Mesenchymal stem cell (in vitro differentiated cells and primary cell): ENCODE measurements at places on chromosomes 11 and 22.

GRCh38 chr11:613369-613968 lies 2.3 kb downstream of the IRF7 start:
- peak; percentile 50 for DNase-seq

- no peak for DNase-seq
Measured at GRCh38 chr11:80822308-80822707, 1381.5 kb upstream of the TENM4 start.

DNA sequence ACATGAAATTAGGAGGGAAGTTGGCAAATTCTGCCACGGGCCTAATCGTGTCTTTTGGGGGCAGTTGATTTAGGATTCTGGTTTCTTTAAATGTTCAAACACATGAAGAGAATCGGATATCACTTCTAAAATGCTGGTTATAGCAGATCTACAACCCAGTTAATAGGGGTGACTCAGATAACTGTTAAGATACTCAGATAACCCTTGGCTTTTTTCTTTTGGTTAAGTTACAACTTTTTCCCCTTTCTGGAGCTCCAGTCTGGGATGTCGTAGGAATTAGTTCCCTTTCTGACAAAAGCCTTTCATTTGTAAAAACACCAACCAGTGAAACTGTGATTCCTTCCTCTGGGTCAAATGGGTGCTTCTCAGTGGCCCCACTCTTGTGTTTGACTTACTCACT lies 976 bp downstream of the DEPDC7 start:
- no peak for DNase-seq

GRCh38 chr11:111574373-111575225 lies 27.6 kb upstream of the SIK2 start:
- DNase-seq: peak; percentile 18

GRCh38 chr22:27725661-27726060 lies 75.9 kb downstream of the MN1 start:
- no peak for DNase-seq

DNA sequence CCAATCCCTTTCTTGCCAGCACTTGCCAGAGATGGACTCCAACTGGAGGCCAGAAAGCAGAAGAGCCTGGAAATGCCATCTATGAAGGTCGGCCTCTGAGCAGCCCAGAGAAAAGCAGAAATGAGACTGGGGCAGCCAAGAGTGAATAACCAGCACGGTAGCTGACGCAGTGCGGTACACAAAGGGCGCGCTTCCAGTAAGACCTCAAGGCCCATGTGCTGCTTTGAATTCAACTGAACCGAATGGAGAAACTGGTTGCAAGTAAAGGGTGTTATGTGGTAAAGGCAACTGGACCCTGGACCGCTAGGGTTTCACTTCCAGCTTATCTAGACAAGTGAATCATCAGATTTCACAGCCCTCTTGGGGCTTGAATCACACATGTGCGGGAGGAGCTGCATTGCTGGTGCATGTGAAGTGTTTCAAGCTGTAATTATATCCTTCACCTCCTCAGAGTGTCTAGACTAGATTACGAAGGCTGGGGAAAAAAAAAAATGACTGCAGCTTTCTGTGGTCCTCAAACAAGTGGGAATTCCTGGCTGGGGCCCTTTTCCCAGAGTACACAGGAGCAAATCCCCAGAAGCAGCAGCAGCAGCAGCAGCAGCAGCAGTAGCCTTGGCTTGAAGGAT lies 128.9 kb downstream of the CCDC34 start:
- peak; percentile 85 for DNase-seq

DNA sequence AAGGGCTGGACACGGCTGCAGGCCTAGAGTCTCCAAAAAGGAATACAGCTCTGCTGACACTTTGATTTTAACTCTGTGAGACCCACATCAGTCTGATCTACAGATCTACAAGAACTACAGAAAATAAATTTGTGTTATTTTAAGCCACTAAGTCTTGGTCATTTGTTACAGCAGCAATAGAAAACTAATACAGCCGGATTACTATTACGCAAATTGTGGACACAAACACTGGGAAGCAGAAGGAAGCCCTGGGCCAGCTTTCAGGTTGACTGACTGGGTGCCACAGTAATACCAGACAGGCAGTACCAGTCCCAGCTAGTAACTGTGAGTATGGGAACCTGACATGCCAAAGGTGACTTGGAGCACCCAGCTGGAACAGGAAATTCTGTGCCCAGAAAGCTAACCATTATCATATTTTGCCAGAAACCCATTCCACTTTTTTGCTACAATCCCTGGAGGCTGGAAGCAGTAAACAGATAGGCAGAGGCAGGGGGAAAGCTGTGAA lies 13.4 kb downstream of the SLC25A17 start:
- DNase-seq: no peak

DNA sequence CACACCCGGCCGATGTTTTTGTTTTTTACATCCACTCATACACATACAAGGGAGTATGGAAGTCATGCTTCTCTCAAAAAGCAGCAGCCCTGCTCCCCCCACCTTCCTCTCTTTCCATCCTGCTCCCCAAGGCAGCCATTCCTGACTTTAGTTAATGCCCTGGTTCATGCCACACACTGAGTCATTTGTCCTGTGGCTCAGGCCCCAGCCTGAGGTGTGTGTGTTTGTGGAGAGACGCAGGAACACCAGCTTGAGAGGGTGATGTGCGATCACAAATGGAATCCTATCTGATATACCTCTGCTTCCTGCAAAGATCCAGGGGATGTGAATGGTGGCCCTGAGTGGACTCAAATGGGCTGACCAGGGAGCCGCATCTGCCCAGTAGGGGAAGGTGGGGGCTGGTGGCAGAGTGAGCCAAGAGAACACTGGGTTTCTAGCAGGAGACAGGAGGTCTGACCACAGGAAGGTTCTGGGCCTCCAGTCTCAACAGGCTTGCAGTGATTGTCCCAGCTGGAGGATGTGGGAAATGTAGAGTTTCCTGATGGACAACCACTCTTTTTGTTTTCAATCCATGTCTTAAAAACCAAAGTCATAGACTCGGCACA lies 86.7 kb downstream of the OSBP2 start:
- DNase-seq: no peak

DNA sequence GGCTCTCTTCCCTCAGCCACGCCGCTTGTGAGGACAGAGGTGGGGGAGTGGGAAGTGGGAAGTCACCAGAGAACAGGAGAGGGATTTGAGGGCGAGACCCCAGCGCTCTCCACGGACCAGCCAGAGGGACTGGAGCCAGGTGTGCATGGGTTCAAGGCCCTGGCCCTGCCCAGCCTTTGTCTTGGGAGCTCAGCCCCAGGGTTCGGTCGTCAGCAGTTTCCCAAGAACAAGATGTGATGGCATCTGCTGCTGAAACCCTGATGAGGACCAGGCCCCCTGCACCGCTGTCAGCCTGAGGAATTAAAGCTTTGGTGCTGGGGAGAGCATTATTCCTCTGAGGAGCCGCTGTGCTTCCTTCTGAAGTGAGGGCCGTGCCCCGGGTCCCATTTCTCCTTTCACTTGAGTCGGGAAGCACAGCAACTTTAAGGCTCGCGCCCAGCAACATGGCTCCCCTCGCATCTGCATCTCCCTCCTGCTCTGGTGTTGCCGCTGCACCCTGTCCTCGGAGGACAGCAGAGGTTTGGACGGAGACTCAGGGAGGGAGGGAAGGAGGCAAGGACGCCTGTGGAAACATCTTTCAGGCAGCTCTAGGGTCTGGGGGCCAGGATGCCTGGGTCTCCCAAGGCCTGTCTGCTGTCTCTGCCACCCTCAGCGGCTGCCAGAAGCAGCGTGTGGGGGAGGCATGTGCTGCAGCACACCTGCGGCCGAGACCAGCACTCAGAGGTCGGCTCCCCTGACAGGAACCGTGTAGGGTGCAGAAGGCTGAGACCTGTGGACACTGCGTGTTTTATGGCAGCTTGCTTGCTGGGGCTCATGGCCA lies 3.8 kb downstream of the IFITM5 start:
- no peak for DNase-seq

GRCh38 chr11:86443415-86443814 lies 68.7 kb downstream of the CCDC81 start:
- no peak for DNase-seq

DNA sequence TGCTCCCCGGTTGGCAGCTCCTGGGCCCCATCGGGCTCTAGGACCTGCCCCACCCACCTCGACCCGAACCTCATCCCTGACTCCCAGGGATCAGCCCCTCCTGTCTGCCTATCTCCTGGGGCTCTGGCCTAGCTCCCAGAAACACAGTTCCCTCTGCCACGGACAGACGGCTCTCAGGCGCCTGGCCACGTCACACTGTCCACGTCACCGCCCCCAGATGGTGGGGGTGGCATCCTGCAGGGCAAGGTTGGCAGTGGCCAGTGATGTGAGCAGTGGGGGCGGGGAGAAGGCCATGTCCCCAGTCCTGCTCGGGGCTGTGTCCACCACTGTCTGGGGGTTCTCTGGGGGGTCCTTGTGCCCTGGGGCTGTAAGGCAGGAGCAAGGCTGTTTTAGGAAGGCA lies 29.2 kb downstream of the SYT7 start:
- no peak for DNase-seq

DNA sequence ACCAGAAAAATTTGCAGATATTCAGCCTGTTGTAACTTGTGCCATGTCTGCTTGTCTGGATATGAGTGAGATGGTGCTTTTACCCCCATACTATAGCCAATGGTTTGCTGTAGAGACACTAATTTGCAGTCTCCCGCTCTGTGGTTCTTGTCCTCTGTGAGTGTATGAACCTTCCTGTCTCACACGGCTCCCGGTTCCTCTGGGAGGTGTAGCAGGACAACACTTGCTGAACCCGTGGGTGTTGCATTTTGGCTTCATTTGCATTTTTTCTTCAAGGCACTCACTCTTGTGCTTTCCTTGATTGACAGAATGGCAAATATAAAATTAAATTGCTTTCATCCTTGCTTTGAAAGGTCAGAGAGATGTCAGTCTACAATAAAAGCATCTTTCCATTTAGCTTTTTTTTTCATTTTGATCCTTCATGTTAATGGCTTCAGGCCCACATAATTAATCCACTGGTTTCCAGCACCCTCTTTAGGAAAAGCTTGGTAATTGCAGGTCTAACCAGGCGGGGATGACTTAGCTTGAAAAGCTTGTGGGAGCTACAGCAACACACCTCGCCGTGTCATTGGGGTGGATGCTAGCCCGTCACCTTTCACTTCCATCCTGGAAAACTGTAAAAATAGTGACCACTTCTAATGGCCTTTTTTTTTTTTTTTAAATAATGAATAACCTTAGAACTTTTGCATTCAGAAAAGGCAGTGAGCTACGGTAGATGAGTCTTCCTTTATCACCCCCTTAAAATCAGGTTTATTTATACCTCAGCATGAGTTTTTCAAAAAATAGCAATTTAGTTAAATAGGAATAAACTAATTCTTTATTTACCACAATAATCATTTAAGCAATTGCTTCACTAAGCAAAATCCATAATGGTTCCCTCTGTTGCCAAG lies 27.4 kb upstream of the ST14 start:
- peak; percentile 72 for DNase-seq
